ENCODE measurements at places on chromosomes 5 and 9. TPM values are rescaled to one million over a fixed set of nuclear protein-coding genes. Genes with fewer than 3 reads are reported as not detected.

DNA sequence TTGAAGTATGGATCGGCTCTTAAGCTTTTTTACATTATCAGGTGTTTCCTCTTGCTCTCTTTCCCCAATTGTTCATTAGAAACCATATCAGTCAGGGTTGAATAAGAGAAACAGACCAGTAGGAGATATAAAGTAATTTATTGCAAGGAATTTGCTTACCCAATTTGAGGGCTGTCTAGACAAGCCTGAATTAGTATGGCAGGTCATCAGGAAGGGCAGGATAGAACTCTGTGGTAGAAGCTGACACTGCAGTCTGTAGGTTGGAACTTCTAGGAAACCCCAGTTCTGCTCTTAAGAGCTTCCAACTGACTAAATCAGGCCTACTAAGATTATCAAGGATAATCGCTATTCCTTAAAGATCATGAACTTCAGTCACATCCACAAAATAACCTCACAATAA is 24.3 kb downstream of the ISOC1 start:
- peak; percentile 67 for DNase-seq

DNA sequence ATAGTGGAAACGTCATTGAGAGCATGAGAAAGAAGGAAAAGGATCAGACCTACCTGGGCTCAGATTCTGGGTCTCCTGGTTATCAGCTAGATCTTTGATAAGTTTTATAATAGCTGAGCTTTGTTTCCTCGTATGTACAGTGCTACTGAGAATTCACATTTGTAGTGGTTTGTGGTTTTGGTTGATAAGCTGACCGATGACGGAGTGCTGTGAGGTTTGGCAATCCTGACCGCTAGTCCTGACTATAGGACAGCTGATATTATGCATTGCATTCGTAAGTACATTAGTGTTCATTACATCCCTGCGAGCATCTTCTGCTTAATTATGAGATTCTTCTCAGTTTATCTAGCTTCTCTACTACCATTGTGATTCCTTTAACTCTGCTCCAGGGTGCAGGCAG is 190.7 kb upstream of the SLC27A6 start:
- peak; percentile 75 for DNase-seq

DNA sequence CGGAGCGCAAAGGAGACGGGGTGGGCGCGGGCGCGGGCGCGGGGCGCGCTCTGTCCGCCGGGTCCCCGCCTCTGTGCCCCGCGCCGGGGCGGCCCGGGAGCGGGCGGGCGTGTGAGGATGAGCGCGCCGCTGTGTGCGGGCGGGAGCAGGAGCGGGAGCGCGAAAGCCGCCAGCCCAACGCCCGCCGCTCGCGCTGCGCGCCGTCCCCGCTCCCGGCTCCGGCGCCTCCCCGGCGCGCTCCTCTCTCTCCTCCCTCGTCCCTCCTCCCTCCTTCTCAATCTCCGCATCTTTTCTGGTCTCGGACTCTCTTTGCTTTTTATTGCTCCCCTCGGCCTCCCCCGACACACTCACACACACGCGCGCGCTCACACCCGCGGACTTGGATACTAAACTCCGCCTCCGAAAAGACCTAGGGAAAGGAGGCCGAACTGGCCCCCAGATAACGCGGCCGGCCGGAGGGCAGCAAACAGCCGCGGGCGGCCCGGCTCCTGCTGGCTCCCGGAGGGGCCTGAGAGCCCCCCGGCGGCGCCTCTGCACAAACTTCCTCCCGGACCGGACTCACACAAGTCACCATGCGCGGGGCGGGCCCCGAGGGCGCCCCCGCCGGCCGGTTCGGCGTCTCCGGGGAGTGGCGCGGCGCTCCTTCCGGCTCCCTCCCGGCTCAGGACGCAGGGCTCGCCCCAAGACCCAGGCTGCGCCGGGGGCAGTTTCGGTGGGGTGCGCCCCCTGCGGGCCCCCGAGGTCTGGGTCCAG is at the start of gene FIBCD1:
FIBCD1 (minus strand) TSS at position 596 of the 753 bp plus-strand sequence. CDS start 640 bp downstream, outside the sequence.
- DNase-seq, result no peak

- no peak for DNase-seq
These were observed 93.9 kb downstream of the SNX18 start for GRCh38 chr5:54611290-54611951.

IFNK gene
- not detected for total RNA-seq

- DNase-seq, result no peak
These were observed 202.0 kb upstream of the KLF9 start for GRCh38 chr9:70616228-70616990.

GRCh38 chr5:176519810-176520720 is 17.1 kb downstream of the RNF44 start:
- no peak for DNase-seq

PCA3 gene
- not detected for total RNA-seq

- DNase-seq, result no peak
These were observed 54.2 kb downstream of the LRSAM1 start for GRCh38 chr9:127505396-127506116.

- peak; percentile 39 for DNase-seq
These were observed 212.3 kb upstream of the RORB start for GRCh38 chr9:74284581-74285450.

RORB gene
- under 0.01 TPM for total RNA-seq

DNA sequence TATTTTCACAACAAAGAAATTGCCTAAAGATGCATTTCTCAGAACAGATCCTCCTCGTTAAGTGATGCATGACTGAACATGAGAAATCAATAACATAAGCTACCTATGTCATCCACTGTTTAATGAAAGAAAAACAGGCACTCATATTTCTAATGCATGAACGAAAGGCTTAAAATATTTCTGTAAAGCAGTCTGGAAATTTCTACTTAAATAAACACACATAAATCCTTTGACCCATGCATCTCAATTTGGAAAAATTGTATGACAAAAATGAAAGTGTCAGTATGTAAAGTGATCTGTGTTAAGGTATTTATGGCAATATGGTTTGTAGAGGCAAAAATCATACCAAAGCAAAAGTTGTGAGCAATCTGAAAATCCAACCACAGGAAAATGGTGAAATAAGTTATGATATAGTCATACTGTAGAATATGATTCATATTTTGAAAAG is 399.2 kb upstream of the GRAMD2B start:
- peak; percentile 57 for DNase-seq

- no peak for DNase-seq
These were observed 85.7 kb downstream of the ALDH7A1 start for GRCh38 chr5:126509339-126509738.

DNA sequence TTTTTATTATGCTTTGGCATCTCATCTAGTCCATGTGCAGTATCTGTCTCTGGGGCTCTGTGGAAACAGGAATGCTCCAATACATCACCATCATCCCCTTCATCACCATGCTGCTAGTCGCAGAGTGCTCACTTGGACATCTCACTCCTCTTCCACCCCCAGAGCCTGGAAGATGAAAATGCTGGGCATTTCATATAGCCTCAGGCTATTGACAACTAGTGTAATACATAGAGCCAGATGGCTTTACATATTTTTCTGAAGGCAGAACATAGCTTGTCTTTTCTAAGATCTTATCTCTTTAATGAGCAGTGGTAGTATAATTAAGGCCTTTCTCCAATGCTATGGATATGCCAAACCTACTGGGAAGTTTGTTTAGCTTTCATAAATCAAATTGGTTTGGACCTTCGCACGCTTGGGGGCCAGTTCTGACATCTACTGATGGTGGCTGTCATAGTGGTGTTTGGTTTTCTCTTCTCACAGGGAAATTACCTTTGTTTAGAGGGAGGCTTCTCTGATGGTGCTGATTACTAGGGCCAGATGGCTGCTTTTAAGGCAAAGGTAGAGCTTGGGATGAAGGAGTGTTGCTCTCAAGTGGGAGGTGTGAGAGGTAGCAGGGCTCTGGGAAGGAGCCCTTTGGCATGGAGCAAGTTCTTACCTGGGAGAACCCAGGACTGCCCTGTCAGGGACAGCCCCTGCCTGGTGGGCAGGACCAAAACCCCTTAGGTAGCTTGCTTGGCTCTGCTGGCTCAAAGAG is 63.1 kb upstream of the CXCL14 start:
- no peak for DNase-seq

DNA sequence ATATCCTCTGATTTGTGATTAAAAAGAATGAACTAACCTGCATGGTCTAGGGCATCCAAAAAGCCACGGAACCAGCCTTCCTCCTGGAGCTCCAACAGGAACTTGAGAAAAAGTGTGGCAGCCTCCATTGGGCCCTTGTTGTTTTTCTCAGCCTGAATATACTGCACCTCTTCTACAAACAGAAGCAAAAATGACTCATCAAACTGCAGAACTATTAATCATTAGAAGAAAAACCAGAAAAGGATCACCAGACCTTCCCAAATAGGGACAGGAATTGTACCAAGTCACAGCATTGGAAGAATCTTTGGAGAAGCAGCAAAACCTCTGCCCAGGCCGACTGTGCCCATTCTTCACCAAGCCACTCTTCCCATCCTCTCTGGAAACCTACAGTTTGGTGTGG is 25.2 kb downstream of the RIGI start:
- DNase-seq, result peak; percentile 84

GRCh38 chr5:147452165-147452811 is 57.6 kb downstream of the DPYSL3 start:
- DNase-seq, result no peak

DNA sequence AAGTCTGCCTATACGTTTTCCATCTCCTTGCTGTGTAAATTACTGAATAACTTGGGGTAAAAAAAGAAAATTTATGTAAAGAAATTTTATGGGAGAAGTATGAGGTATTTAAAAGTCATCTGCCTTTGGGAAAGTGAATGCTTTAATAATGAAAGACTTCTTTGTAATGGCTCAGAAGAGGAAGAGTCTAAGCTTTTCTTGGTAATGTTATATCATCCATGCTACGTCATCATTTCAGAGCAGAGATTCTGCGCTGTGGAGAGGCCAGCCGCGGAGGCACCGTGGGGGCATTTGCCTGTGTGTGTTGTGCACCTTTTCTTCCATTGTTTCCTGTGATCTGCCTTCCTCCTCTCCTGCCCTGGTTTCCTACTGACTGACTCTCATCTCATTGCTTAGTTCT is 78.2 kb downstream of the GOLM1 start:
- no peak for DNase-seq

TTC23L gene
- total RNA-seq, result 0.26 TPM

GRCh38 chr9:131837316-131837715 is 97.4 kb upstream of the RAPGEF1 start:
- DNase-seq, result no peak

DNA sequence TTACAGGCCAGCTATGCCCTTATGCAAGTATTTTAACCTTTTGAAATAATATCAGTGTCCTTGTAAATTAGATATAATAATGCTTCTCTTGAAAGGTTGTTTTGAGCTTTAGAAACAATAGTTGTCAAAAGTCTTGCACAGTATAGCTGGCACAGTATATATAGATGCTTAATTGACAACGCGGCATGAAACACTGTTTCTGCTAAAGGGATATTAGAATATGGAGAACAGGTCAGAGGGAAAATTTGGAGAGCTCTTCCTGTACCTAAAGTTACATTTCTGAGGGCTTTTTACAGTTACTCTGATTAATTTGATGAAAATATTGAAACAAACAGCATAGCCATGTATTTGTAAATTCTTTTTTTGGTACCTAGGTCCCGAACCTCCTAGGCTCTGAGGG is 4.5 kb downstream of the NUDT2 start:
- no peak for DNase-seq

- DNase-seq, result no peak
These were observed 87.9 kb downstream of the PRDM6 start for GRCh38 chr5:123176938-123177275.
